ENCODE measurements at places on chromosomes 6 and 20. TPM values are rescaled to one million over a fixed set of nuclear protein-coding genes. Genes with fewer than 3 reads are reported as not detected.

REM1 gene
- total RNA-seq, result 2.6 TPM

- H3K36me3 ChIP-seq, result no peaks in the 10 kb centered on the region
- H3K27ac ChIP-seq, result no peak overlapping the region
- H3K27me3 ChIP-seq, result no peaks in the 10 kb centered on the region
- no peaks in the 10 kb centered on the region for H3K4me1 ChIP-seq
Measured at GRCh38 chr20:61818746-61819573, 246.7 kb downstream of the TAF4 start.

GRCh38 chr20:38418509-38419204 is 16.5 kb downstream of the SNHG17 start:
- H3K4me1 ChIP-seq, result no peaks in the 10 kb centered on the region
- H3K27ac ChIP-seq, result no peak overlapping the region
- no peaks in the 10 kb centered on the region for H3K36me3 ChIP-seq
- H3K27me3 ChIP-seq, result no peaks in the 10 kb centered on the region
- peak; percentile 31 for DNase-seq

GRCh38 chr6:170206317-170206621 is 84.6 kb downstream of the DLL1 start:
- no peak overlapping the region for H3K27ac ChIP-seq
- no peaks in the 10 kb centered on the region for H3K4me1 ChIP-seq
- H3K4me3 ChIP-seq, result no peak overlapping the region
- no peaks in the 10 kb centered on the region for H3K27me3 ChIP-seq
- H3K36me3 ChIP-seq, result no peaks in the 10 kb centered on the region

GRCh38 chr6:39769012-39769411 is 23.2 kb upstream of the DAAM2 start:
- no peaks in the 10 kb centered on the region for H3K4me1 ChIP-seq
- no peak overlapping the region for H3K27ac ChIP-seq
- H3K36me3 ChIP-seq, result no peaks in the 10 kb centered on the region
- no peaks in the 10 kb centered on the region for H3K27me3 ChIP-seq
- no peak overlapping the region for H3K4me3 ChIP-seq

TINAG gene
- not detected for total RNA-seq

DNA sequence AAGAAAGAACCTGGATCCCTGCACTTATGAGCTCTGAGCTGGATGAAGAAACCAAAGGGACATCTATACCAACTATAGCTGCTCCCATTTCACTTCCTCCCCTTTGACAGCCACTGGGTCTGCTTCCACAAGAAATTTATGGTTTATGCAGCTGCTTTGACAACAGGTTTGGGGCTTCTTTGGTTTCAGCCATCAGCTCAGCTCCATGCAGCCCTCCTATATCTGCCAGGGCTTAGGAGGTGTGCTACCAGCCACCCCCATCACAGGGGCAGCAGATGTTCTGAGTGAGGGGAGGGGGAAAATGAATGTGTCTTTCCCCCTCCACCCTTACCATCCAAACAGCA is 29.2 kb upstream of the PKHD1 start:
- no peaks in the 10 kb centered on the region for H3K27me3 ChIP-seq
- H3K27ac ChIP-seq, result no peak overlapping the region
- H3K4me3 ChIP-seq, result no peak overlapping the region
- no peaks in the 10 kb centered on the region for H3K36me3 ChIP-seq

DNA sequence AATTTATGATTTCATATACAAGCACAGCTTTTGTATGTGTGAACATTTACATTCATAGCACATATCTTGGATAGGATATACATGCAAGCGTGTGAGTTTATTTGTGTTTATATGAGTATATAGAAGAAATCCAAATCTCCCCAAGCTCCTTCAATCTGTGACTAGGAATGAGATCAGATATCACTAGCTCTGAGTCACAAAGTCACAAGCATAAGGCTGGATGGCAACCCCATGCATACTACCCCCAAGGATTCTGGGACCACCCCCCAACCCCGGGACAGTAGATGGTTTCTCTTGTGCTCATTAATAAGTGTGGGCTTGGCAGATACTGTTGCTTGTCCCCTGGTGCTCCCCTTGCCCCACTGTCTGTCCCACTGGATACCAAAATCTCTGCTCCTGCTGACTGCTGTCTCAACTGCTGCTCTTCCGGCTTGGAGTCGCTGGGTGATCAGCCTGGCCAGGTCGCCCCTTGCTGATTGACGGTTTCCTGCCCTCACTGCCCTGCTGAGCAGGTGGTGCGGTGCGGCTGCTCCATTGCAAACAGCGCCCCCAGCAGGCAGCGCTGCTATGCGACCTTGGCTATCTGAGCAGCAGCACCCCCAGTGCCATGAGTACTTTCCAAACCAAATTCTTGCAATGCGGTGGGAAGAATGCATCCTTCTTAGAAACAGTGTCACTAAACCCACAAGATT is 279.4 kb downstream of the CD83 start:
- H3K27ac ChIP-seq, result no peak overlapping the region
- H3K27me3 ChIP-seq, result no peaks in the 10 kb centered on the region
- DNase-seq, result peak; percentile 39
- H3K36me3 ChIP-seq, result no peaks in the 10 kb centered on the region
- H3K4me1 ChIP-seq, result no peaks in the 10 kb centered on the region
- no peak overlapping the region for H3K4me3 ChIP-seq

DNA sequence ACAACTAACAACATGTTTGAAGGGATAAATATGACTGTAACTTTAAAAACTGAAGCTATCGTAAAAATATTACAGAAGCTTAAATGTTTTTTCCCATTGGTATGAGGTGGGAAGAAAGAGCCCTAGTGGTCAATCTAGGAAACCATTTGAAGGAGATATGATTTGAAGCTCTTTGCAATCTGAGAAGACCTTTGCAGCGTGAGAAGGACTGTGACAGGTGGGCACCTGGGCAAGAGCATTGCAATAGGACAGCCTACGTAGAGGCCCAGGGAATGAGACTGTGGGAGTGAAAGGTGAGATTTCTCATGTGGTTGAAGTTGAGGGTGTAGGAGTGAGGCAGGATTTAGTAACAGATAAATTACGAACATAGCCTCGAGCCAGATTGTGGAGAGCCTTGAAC is 108.0 kb upstream of the PDE7B start:
- no peak overlapping the region for H3K27ac ChIP-seq
- H3K4me1 ChIP-seq, result no peaks in the 10 kb centered on the region
- no peak for DNase-seq
- no peaks in the 10 kb centered on the region for H3K36me3 ChIP-seq
- H3K27me3 ChIP-seq, result no peaks in the 10 kb centered on the region

CD40 gene
- total RNA-seq, result 5.3 TPM

- no peaks in the 10 kb centered on the region for H3K27me3 ChIP-seq
- no peaks in the 10 kb centered on the region for H3K4me1 ChIP-seq
- no peaks in the 10 kb centered on the region for H3K36me3 ChIP-seq
Measured at GRCh38 chr6:14008809-14009208, 84.1 kb downstream of the RNF182 start.

GRCh38 chr20:24994470-24995368 is 2.2 kb upstream of the APMAP start:
- peak; percentile 89 for DNase-seq
- no peak overlapping the region for H3K27ac ChIP-seq
- no peaks in the 10 kb centered on the region for H3K27me3 ChIP-seq
- no peak overlapping the region for H3K4me3 ChIP-seq
- peaks cover 34% of the 10 kb centered on the region for H3K4me1 ChIP-seq

- H3K4me3 ChIP-seq, result no peak overlapping the region
- DNase-seq, result no peak
- no peaks in the 10 kb centered on the region for H3K27me3 ChIP-seq
- no peaks in the 10 kb centered on the region for H3K36me3 ChIP-seq
- H3K27ac ChIP-seq, result no peak overlapping the region
Measured at GRCh38 chr6:30635834-30636233, 9.2 kb downstream of the ATAT1 start.
